Activated CD4-positive, alpha-beta T cell treated with anti-CD3 and anti-CD28 coated beads, Interleukin-2, Interleukin-6, amounts not matched to agents 100 ng/mL and 50 ng/mL, durations not matched to agents 16 hours and 8 hours (primary cell): ENCODE measurements at places on chromosomes 5 and 9.
A peak's percentile ranks its signal among the peaks of the same experiment; 100 is the strongest.

DNA sequence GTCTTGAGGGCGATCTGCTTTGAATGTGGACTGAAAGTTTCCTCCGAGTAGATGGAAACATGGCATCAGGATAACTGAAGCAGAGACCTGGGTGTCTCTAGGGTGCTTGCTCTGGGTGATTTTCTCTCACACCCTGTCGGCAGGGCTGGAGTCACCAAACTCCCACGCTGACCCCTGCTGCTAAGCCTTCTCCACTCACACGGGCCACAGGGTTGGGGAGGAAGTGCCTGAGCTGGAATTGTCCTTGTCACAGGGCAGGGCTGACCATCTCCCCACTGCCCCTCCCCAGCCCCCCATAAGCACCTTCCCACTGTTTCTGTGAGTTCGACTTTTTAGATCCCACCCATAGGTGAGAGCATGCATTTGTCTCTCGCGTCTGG, 212.9 kb downstream of the FANCC start:
- no peak for DNase-seq

GRCh38 chr5:488744-489688, 35.2 kb downstream of the SLC9A3 start:
- DNase-seq = no peak

GRCh38 chr5:96007051-96007450, 45.4 kb upstream of the ELL2 start:
- DNase-seq = no peak

DNA sequence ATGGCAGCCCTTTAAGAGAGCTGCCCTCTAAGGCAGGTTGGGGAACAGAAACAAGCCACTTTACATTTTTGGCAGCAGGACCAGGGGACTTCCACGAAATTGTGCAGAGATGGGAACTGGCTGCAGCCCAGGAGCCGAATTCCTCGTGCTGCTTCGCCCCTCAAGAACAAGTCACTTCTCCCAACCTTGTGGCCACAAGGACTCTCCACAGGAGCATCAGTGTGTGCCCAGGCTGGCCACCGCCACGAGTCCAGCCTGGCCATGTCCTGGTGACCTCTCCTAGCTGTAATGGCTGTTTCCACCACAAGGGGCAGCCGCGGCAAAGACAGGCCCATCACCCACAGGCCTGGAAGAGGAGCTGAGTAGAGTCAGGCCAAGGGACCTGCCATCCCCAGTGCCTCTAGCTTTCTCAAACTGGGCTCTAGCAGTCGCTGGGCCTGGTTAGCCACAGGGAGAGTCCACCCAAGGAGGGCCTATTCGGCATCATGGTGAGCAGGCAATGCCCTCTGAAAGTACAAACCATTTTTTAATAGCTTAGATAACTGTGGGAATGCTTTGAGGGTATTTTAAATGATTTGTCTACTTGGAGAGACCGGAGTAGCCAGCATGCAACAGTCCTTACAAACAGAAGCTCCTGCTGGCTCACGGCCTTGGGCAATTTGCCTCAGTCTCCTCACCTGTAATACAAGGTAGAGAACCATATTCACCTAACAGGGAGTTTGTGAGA, 129.0 kb downstream of the COL23A1 start:
- peak; percentile 65 for DNase-seq

GRCh38 chr5:14229734-14230133, 86.6 kb downstream of the TRIO start:
- no peak for DNase-seq

DNA sequence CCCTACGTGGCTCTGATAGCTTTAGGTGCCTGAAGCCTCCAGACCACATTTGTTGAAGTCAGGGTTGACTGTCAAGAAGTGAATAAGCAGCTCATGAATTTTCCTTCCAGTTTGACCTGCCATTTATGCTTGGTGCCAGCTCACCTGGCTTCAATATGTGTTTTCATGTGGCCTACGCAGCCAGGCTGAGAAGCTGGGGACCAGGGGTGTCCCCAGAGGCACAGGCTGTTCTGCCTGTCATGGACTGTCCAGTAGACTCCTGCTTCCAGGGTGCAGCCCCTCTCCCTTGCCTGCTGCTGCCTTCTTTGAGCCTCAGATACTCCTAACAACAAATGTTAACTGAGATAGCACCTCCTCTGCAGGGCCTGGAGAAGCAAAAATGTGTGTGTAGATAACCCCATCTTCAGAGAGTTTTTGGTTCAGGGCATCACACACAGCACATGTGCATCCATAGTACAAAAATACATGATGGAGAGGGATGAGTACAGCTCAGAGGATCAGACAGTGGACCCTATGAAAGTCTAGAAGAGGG, 5.8 kb downstream of the TNFAIP8 start:
- DNase-seq = no peak

DNA sequence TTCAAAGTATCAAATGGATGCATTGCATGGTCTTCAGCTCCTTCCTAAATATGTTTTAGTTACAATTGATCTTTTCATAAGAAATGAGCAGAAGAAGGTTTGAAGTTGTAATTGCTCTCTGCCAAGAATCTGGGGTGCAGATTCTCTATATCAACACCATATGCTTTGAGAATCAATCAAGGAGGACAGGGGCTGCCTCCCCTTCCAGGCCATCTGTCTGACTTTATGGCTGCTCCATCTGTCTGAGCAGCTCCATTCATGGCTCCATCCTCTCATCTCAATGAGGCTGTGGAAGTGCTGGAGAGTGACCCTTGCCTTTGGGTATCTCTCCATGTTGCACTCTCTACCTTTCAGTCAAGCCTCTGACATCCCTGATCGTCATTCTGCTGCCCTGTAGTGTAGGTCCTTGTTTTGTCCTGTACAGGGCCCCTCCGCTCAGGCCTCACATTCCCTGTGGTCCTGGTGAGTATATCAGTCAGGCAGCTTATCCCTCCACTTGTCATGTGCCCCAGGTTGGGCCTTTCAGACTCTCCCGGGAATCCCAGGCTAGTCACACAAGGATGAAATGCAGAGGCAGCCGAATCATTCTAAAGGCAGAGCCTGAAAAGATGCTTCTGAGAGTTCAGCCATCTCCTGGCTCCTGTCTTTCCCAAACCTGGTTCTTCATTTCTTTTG, 14.0 kb upstream of the SV2C start:
- no peak for DNase-seq

- peak; percentile 65 for DNase-seq
Measured at GRCh38 chr5:72818866-72819534, 2.5 kb downstream of the TNPO1 start.

- DNase-seq = no peak
Measured at GRCh38 chr5:12704955-12705354, 800.7 kb upstream of the CTNND2 start.
